ENCODE measurements at places on chromosomes 4 and X. TPM values are rescaled to one million over a fixed set of nuclear protein-coding genes. Genes with fewer than 3 reads are reported as not detected.

The TBC1D9 gene
- total RNA-seq = 11.5 TPM

- peak; percentile 54 for ATAC-seq
Observed at GRCh38 chr4:151568966-151569365, 160.0 kb downstream of the FHIP1A start.

- ATAC-seq = no peak
Observed at GRCh38 chrX:107940095-107940494, 42.1 kb downstream of the TEX13B start.

The HTN1 gene
- total RNA-seq = not detected

DNA sequence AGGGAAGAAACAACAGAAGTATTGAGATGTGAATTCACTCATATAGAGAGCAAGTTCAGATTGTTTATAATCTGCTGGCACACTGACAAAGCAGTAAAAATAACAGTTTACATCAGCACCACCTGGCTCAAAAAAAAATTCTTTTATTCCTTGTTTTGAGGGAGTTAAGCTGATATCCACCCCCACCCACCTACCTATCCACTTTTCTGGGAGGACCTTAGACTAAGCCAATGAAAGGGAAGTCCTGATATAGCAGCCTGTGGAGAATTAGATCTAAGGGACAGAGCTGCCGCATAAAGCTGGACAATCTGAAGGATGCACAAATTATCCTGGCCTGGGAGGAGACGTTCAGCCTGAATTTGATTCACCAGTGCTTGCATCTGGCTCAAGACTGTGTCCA is 264.5 kb downstream of the RCHY1 start:
- no peak for ATAC-seq

GRCh38 chr4:115671581-115671980 is 558.2 kb upstream of the NDST4 start:
- ATAC-seq = no peak

The RRH gene
- total RNA-seq = 0.16 TPM

DNA sequence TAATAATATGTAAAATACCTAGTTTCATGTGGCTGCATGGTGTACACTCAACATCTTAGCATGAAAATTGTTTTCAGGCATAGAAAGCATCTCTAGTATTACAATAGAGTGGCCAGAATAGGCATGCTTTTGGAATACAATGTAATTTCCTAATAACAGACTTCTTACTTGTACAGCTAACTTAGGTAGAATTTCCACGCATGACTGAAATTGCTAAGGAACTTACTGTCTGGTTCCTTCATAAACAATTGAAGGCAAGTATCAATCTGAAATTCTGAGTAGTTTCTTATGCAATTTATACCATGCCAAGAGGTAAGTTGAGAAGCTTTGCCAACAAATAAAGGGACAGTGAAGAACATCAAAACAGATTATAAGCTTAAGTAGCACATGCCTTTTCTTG is 26.7 kb downstream of the SULT1E1 start:
- ATAC-seq = peak; percentile 50
